ENCODE measurements at places on chromosomes 6 and 20.

- DNase-seq = no peak
These were observed 56.5 kb downstream of the RPRD1B start for GRCh38 chr20:38090061-38090460.

- no peak for DNase-seq
These were observed 22.2 kb downstream of the HIVEP1 start for GRCh38 chr6:12034349-12034748.

- no peak for DNase-seq
These were observed 879.7 kb upstream of the GJE1 start for GRCh38 chr6:141252828-141253608.

DNA sequence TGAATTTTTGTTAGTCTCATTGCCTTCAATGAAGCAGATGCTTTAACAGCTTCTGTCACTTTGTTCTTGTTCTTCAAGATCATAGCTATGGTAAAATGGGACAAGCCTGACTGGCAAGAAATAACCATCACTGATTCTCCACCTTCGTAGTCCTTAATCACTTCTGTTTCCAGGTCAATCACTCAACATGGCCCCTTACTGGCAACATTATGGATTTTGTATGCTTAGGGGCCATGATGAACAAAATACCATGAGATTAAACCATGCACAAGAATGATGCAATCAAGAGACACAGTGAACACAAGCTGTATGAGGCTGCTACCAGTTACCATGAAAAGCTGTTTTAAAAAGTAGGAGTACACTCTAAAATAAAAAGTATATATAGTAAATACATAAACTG lies 32.8 kb downstream of the ADNP start:
- no peak for DNase-seq

GRCh38 chr6:45814772-45815171 lies 200.9 kb downstream of the CLIC5 start:
- DNase-seq = no peak

- DNase-seq = no peak
These were observed 141.0 kb upstream of the BTBD3 start for GRCh38 chr20:11776687-11777086.
